NCI-H2081 (cell line): ENCODE measurements at places on chromosomes 3 and 15.

DNA sequence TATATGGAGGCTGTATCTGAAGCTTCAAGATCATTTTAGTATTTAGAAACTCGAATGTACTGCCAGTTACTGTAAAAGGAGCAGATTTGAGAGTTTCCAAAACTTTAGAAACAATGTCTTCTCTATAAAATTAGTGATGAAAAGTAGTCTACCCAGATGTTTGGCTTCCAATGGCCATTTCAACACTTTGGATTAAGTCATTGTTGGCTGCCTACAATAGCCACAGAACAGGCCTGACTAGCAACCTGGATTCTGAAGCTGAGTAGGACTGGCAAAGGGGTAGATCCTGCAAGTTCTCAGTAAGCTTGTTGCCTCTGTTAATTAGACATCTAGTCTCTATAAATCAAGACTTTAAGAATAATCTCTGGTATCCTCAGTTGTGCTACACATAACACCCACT lies 239.0 kb upstream of the KCNMB2 start:
- no peak for DNase-seq

DNA sequence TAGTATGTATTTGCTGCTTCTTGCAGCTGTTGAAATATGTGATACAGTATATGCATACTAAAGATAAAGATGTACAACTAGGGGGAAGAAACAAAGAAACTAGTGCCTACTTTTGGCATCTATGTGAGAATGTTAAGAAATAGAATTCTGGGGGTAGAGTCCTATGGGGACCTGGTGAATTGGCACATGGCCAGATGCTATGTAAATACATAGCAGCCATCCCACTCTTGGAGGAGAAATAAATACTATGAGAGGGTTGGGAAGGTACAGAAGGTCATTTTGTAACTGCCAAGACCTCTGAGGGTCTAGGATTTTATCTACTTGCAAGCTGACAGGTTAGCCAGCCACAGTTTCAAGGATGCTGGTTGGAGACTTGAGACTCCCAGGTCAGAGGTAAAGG lies 298.3 kb upstream of the TBL1XR1 start:
- DNase-seq = no peak

DNA sequence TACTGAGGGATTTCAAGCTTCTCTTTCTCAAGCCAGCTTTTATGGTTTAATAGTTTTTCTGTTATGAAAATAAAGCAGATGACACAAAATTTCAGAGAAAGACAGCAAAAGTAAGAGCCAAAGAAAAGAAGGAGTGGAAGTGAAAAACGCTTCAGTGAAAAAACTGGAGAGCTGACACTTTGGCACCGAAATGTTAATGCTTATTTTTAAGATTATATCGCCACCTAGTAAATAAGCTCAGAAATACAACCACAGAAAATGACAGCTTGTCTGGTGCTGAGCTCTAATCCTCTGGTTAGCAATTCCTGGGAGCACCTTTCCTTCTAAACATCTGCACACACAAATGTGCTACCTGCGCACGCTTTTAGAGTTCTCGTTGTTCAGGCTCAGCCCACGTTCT lies 101.6 kb downstream of the ZPLD1 start:
- DNase-seq = peak; percentile 74

DNA sequence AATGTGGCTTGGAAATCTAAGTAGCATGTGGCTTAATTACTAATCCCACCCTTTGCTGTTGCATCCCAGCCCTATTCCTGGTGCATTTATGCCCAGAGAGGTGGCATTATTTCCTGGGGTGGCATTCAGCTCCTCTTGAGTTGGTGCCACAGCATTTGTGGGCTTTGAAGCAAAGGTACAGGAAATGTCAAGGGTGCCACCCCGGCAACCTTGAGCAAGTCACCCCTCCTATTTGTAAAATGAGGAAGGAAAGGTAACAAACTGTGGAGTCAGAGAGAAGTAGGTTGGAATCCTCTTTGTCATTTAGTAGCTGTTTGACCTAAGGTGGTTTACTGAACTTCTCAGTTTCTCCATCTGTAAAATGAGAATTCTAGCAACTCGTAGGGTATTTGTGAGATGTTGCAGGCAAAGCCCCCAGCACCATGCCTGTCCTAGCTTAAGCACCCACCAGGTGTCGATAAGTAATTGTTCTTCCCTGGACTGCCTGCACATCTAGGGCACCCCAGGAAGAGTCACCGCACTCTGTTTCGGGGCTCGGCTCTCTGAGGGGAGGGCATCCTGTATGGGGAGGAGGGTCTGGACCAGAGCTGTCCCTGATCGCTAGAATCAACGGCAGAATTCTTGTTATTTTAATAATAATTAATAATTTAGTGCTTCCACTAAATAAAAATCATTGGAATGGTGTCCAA lies 17.1 kb downstream of the ISG20 start:
- DNase-seq = no peak
